ENCODE measurements at places on chromosomes 1 and 21.

DNA sequence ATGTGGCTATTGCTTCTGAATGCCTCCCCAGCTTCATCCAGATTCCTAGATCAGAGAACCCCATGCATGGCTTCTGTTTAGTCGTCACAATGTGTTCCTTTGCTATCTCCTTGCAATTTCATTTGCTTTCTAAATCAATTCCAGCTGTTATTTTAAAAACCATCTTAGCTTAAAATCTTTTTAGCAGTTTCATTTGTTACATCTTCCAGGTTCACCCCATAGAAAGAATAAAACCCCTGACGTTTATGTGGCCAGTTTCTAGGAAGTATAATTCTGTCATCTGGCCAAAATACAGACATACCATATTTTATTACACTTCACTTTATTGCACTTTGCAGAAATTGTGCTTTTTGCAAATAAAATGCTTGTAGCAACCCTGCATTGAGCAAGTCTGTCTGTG, 278.4 kb downstream of the PTPRC start:
- peaks cover 44% of the 10 kb centered on the region for H3K36me3 ChIP-seq
- no peak overlapping the region for H3K4me3 ChIP-seq
- H3K27me3 ChIP-seq, result no peaks in the 10 kb centered on the region
- no peak overlapping the region for H3K27ac ChIP-seq
- DNase-seq, result no peak
- H3K4me1 ChIP-seq, result peaks cover 21% of the 10 kb centered on the region

- no peak for DNase-seq
- no peak overlapping the region for H3K27ac ChIP-seq
- H3K27me3 ChIP-seq, result no peaks in the 10 kb centered on the region
- H3K36me3 ChIP-seq, result peaks cover 25% of the 10 kb centered on the region
- H3K4me3 ChIP-seq, result no peak overlapping the region
- peaks cover 7% of the 10 kb centered on the region for H3K4me1 ChIP-seq
Measured at GRCh38 chr21:46375560-46376230, 51.7 kb downstream of the PCNT start.

DNA sequence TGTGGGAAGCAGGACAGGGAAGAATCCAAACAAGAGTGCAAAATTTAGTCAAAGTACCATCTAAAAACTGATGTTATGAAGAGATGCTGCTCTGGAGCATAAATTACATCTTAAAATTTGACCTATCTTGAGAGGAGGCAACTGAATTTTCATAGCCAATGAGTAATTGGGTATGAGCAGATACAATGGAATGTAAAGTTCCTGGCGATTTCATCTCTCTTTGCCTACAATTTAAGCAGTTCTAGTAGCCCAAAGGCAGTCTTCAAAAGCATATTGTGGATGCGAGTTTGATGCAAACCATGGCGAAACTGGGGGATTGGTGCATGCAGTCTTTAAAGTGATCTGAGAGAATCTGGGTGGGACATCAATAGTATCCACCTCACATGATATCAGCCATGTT, 1265.9 kb downstream of the BRINP3 start:
- H3K4me1 ChIP-seq, result no peaks in the 10 kb centered on the region
- H3K27me3 ChIP-seq, result no peaks in the 10 kb centered on the region
- no peaks in the 10 kb centered on the region for H3K36me3 ChIP-seq
- no peak for DNase-seq
- H3K4me3 ChIP-seq, result no peak overlapping the region

DNA sequence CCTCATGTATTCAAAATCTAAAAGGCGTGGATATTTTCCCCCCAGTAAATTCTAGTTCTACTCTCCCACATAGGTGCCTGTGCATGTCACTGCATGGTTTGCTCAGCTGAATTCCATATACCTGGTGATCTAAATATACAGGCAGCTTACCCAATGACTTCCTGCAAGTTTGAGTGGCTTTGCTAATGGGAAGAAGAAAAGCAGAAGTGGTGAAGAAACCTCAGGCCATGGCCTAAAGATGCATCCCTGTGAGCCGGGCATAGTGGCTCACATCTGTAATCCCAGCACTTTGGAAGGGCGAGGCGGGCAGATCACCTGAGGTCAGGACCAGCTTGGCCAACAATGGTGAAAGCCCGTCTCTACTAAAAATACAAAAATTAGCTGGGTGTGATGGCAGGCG, 11.5 kb downstream of the SLC44A3 start:
- H3K36me3 ChIP-seq, result peaks cover 13% of the 10 kb centered on the region
- no peak for DNase-seq
- H3K27ac ChIP-seq, result no peak overlapping the region
- H3K27me3 ChIP-seq, result no peaks in the 10 kb centered on the region
- no peak overlapping the region for H3K4me3 ChIP-seq

GRCh38 chr1:201391225-201391624, 7.9 kb downstream of the LAD1 start:
- peaks cover 11% of the 10 kb centered on the region for H3K4me1 ChIP-seq
- DNase-seq, result no peak
- H3K27ac ChIP-seq, result no peak overlapping the region
- H3K27me3 ChIP-seq, result no peaks in the 10 kb centered on the region
- H3K36me3 ChIP-seq, result peaks cover 4% of the 10 kb centered on the region
- H3K4me3 ChIP-seq, result no peak overlapping the region

Measured in type B pancreatic cell (in vitro differentiated cells).